GM23248 (cell line): ENCODE measurements at places on chromosomes 7 and 10. TPM values are rescaled to one million over a fixed set of nuclear protein-coding genes. Genes with fewer than 3 reads are reported as not detected.

GRCh38 chr10:22713853-22714478, 412 bp downstream of the PIP4K2A start:
- DNase-seq = peak; percentile 49

- peak; percentile 93 for DNase-seq
Measured at GRCh38 chr10:71212318-71213126, at the start of gene UNC5B. TSS of gene UNC5B (plus strand) at chr10:71212570. CDS start at chr10:71212986, 416 bp downstream.

- no peak for DNase-seq
Measured at GRCh38 chr7:11256501-11256900, 282.8 kb downstream of the PHF14 start.

DNA sequence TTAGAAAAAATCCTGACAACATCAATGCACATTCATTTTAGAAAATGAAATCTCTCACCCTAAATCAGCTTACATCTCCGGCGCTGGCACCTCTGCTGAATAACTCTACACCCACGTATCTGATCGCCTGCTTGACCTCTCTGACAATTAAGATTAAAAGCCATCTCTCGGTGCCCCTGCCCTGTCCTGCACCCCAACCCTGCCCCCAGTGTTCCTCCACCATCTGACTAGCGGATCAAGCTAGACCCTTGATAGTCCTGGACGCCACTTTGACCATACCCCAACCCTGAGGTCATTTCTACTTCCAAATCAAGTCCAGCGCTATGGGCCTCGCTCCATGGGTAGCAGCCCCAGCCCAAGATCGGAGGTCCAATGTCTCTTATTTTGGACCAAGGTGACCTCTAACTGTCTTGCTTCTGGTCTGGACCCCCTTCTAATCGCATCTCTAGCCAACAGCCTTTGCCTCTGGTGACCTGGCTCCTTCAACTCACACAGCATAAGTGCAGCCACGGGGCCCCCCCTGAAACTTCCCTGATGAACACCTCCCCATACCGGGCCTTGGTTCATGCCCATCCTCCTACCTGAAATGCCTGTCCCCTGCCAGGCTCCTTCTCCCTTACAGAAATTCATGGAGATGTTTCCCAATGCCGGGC, 28.5 kb downstream of the BTBD16 start:
- DNase-seq = no peak

GRCh38 chr7:142784716-142785115, 13.9 kb downstream of the PRSS2 start:
- no peak for DNase-seq

DNA sequence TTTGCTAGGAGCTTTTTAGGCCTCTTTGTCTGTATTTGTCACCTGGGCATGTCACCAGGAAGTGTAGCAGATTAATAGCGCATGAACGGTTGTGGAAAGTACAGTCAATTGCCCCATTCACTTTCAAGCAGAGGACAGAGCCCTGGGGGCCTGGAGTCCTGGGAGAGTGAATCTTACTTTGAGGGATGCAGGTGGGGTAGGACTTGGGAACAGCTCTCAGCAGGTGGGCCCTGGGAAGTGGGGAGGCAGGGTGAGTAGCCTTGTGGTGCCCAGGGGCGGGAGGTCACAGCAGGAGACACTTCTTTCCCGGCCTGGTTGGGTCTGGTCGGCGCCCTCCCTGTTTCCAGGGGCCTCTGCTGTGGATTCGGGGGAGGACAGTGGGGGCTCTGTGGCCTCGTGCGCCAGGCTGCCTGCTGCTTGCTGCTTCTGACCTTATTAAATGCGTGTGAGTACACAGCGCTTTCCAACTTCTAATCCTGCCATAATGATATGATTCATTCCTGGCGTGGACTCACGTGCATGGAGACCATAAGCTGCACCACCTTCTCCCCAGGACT, 51.6 kb upstream of the AQP1 start:
- no peak for DNase-seq

GRCh38 chr7:93559639-93560491, 14.7 kb downstream of the CALCR start:
- no peak for DNase-seq

GRCh38 chr7:142940966-142941535, 1.8 kb downstream of the LLCFC1 start:
- DNase-seq = no peak

- no peak for DNase-seq
Measured at GRCh38 chr10:96718304-96718990, 1.9 kb downstream of the PIK3AP1 start.

DNA sequence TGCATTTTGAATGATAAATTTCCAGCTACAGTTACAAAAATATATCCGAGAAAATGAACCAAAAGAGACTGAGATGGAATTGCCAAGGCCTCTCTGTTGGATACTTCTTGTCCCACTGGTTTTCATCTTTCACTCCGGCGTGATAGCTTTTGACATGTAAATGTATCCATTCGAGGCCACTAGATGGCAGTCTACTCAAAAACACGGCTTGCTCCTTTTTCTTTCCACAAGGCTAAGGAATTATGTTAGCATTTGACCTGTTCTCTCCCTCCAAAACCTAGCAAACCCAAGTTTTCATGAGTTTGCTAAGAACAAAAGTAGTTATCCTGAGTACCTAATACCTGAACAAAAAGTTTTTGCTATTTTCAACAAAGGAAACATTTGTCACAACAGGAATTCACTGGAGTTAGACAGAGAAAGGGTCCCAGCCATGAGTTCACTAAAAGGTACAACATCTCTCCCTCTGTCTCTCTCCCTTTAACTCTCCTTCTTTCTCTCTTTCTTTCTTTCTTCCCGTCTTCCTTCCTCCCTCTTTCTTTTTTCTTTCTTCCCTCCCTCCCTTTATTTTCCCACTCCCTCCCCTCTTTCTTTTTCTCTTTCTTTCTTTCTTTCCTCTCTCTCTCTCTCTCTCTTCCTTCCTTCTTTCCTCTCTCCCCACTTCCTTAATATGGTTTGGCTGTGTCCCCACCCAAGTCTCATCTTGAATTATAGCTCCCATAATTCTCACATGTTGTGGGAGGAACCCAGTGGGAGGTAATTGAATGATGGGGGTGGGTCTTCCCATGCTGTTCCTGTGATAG, 207.9 kb upstream of the MYO3A start:
- DNase-seq = peak; percentile 69

GRCh38 chr10:72218726-72219125, 2.6 kb upstream of the ASCC1 start:
- DNase-seq = no peak

- peak; percentile 67 for DNase-seq
Measured at GRCh38 chr7:88111140-88111743, 108.6 kb downstream of the SRI start.

DNA sequence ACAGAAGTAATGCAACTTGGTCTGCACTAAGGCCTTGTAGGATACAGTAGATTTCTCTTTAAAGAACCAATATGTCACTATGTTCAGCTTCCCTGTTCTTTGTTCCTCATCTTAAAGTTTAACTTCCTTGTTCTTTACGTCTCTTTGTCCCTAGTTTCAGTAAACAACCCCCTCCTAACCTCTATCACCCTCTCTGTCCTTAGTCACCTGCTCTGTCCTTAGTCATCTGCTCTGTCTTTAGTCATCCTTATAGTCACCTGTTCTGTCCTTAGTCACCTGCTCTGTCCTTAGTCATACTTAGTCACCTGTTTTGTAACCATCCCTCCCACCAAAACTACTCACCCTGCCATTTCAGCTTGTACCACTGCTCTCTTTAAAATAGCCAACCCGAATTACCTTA, 144.6 kb upstream of the TMEM106B start:
- peak; percentile 6 for DNase-seq

DNA sequence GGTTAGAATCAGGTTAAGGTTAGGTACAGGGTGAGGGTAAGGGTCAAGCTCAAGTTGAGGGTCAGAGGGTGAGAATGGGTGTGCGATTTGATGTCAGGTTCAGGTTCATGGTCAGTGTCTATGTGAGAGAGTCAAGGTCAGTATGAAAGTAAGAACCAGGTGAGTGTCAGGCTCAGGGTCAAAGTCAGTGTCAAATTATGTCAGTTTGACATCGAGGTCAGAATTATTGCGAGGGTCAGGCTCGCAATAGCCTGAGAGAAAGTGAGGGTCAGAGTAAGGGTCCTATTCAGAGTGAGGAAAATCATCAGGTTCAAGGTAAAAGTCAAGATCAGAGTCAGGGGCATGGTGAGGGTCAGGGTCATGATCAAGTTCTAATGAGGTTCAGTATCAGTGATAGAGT, 13.0 kb downstream of the MRPS24 start:
- no peak for DNase-seq

- DNase-seq = no peak
Measured at GRCh38 chr10:102998399-102998907, 80.4 kb downstream of the CNNM2 start.

GRCh38 chr10:8331387-8331786, 276.9 kb downstream of the GATA3 start:
- no peak for DNase-seq

DNA sequence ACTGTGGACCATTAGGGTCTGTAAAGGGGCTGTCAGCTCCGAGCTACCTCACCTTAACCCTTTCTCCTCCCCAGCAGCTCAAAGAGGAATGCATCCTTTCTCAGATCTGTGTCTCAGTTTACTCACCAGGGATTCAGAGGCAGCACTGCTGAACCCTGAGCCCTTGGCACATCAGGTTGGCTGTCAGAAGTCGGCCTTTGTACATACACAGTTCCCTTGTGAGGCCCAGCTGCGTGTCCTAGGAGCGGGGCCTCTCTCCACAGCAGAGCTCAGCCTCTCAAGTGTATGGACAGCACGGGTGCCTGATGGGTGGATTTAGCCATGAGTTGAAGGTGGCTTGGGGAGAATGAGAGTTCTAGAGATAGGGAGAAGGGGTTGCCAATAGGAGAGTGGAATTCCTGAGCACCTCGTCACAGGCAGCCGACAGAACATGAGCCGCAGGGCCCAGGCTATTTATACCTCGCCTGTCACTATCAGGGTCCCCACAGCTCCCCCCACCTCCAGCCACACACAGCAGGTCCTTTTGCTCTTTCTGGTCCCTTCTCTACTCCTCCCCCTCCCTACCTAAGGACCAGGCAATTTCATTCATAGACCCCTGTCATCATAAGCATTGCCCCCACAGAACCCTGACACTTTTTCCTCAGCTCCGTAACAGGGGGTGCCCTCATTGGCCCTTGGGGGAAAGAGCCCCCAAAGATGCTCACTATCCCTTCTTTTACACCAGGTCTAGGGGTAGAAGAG, 2.1 kb upstream of the FLNC start:
- peak; percentile 87 for DNase-seq

DNA sequence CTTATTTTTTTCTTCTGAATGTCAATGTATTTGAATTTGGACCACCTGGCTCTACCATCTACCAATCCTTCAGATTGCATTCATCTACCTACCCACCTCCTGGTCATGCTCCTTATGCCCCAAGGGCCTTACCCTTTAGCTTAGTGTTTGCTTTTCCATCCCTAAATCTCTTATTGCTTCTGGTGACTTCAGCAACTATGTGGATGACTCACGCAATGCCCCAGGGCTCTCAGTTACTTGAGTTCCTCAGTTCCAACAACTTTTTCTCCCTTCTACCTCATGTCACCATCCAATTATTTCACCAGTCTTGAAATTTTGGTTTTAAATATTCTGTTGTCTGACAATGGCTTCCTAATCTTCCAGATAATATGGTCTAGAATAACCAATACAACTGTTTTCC, 118.9 kb downstream of the CFAP58 start:
- DNase-seq = peak; percentile 80

GRCh38 chr10:88232983-88233543, 350.1 kb downstream of the RNLS start:
- DNase-seq = no peak

DNA sequence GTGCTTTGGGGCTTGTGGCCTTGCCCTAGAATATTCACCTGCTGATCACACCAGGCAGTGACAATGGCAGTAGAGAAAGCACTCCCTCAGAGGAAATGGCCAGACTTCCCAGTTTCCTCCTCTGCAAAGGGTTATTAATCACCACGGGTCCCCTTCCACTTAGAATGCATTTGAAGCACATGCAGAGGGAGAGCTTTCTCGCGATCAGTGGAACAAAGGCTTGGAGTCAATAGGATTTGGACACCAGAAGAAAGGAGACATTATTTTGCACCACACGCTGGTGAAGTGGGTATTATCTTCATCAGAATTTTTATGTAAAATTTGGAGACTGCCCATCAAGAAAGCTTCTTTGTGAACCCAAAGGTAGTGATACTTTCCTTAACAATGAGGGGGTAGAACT, 35.4 kb upstream of the INHBA start:
- DNase-seq = no peak

- no peak for DNase-seq
Measured at GRCh38 chr10:23024002-23024401, 71.4 kb upstream of the MSRB2 start.

- DNase-seq = no peak
Measured at GRCh38 chr10:124205432-124205831, 112.0 kb upstream of the CHST15 start.

- no peak for DNase-seq
Measured at GRCh38 chr7:35681231-35682029, 13.5 kb downstream of the HERPUD2 start.

- DNase-seq = no peak
Measured at GRCh38 chr7:83593921-83594475, 54.9 kb downstream of the SEMA3E start.

DNA sequence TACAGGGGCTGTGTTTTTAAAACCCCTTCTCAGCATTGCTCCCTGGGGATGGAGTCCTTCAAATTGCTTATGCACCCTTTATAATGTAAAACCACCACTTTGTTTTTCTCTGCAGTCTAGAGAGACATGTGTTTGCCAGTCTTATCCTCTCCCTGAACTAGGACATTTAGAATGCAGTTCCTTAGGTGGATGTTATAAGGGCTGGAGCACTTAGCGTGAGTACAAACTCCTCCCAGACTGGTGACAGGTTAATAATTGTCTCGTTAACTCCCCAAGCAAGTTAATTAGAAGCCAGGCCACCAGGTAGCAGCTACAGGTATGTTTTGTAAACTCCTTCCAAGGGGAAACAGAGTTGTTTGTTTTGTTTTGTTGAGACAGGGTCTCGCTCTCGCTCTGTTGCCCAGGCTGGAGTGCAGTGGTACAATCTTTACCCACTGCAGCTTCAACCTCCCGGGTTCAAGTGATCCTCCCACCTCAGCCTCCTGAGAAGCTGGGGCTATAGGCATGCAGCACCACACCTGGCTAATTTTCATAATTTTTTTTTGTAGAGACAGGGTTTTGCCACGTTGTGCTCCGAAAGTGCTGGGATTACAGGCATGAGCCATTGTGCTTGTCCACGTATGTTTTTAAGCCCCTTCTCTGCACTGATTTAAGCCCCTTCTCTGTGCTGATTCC, 100.2 kb downstream of the FAM107B start:
- DNase-seq = no peak

Gene KLHDC10
- 15.8 and 18.2 TPM in 2 replicates for total RNA-seq

Gene PTEN
- 79.4 and 93.9 TPM in 2 replicates for total RNA-seq

Gene C7orf33
- not detected in 2 replicates for total RNA-seq

Gene DLG5
- 27.4 and 27.9 TPM in 2 replicates for total RNA-seq

Gene TMEM270
- not detected in 2 replicates for total RNA-seq

Gene ACSL5
- total RNA-seq = 1.8 and 3.2 TPM in 2 replicates

Gene MINDY4
- 1.8 and 3.5 TPM in 2 replicates for total RNA-seq

Gene TMEM236
- 0.11 and 0.13 TPM in 2 replicates for total RNA-seq

Gene ABLIM1
- 0.54 and 4.3 TPM in 2 replicates for total RNA-seq

Gene ERCC6
- 69.2 and 101 TPM in 2 replicates for total RNA-seq

Gene CALML5
- not detected in 2 replicates for total RNA-seq
